ENCODE measurements at places on chromosomes 6 and 20.

- H3K4me3 ChIP-seq: no peak overlapping the region
- no peaks in the 10 kb centered on the region for H3K4me1 ChIP-seq
- H3K36me3 ChIP-seq: no peaks in the 10 kb centered on the region
- no peaks in the 10 kb centered on the region for H3K27me3 ChIP-seq
Observed at GRCh38 chr6:159929819-159930218, 39.0 kb downstream of the MAS1 start.

GRCh38 chr6:35248300-35248699 is 11.2 kb upstream of the ZNF76 start:
- H3K27ac ChIP-seq: no peak overlapping the region
- H3K36me3 ChIP-seq: no peaks in the 10 kb centered on the region
- no peaks in the 10 kb centered on the region for H3K4me1 ChIP-seq
- DNase-seq: no peak
- H3K27me3 ChIP-seq: no peaks in the 10 kb centered on the region

DNA sequence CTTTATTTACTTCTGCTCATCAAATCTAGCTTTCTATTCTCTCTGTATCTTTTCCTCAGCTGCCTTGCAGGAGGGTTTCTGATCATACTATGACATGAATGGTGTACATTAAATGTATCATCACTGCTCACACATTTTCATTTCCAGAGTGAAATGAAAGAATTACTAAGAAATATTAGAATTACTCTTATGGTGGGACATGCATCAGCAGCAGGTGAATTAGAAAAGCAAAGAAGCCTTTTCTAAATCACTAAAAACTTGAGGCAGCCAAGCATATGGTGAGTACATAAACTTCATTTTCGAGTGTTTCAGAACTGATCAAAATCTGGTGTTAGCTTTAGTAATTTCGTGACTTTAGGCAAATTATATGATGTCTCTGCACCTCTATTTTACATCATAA is 23.6 kb downstream of the IL17A start:
- H3K27me3 ChIP-seq: no peaks in the 10 kb centered on the region
- H3K27ac ChIP-seq: no peak overlapping the region
- no peaks in the 10 kb centered on the region for H3K4me1 ChIP-seq
- DNase-seq: no peak

GRCh38 chr6:81098109-81098814 is 654.2 kb downstream of the TENT5A start:
- H3K4me1 ChIP-seq: no peaks in the 10 kb centered on the region
- H3K4me3 ChIP-seq: no peak overlapping the region
- H3K27me3 ChIP-seq: no peaks in the 10 kb centered on the region
- H3K36me3 ChIP-seq: no peaks in the 10 kb centered on the region
- H3K27ac ChIP-seq: no peak overlapping the region

DNA sequence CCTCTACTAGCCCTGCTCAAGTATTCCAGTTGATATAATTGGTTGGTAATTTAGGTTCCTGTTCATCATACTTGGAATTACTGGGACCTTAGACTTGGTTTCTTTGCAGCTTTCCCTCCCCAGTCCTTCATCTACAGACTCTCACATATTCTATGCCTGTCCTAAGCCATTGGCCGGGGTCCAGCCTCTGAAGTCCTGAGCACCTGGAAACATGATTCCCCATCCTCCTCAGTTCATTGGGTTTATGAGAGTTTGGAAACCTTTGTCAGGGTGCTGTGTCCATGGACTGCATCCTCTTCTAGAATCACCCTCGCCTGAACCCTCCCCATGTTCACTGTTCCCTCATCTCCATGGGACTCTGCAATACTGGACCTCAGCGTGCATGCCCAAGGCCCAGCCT is 8.8 kb downstream of the GSTA2 start:
- no peak overlapping the region for H3K4me3 ChIP-seq
- H3K27me3 ChIP-seq: no peaks in the 10 kb centered on the region
- H3K36me3 ChIP-seq: no peaks in the 10 kb centered on the region
- H3K27ac ChIP-seq: no peak overlapping the region
- DNase-seq: no peak

GRCh38 chr6:163254341-163254835 is 160.1 kb upstream of the QKI start:
- H3K4me1 ChIP-seq: no peaks in the 10 kb centered on the region
- no peak overlapping the region for H3K27ac ChIP-seq
- H3K36me3 ChIP-seq: no peaks in the 10 kb centered on the region
- H3K4me3 ChIP-seq: no peak overlapping the region
- DNase-seq: no peak

DNA sequence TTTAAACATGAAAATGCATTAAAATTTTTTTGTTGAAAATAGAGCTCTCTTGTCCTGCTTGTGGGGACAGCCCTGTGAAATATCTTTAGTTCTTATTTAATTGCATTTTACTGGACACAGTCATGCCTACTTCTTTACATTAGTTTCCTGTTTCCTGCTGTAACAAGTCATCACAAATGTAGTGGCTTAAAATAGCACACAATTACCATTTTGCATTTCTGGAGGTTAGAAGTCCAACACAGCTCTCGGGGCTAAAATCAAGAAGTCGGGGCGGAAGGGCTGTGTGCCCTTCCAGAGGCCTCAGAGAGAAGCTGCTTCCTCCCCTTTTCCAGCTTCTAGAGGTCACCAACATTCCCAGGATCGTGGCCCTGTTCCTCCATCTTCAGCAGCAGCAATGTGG is 29.4 kb downstream of the PNLDC1 start:
- no peaks in the 10 kb centered on the region for H3K36me3 ChIP-seq
- H3K4me3 ChIP-seq: no peak overlapping the region
- H3K4me1 ChIP-seq: no peaks in the 10 kb centered on the region
- H3K27ac ChIP-seq: no peak overlapping the region

DNA sequence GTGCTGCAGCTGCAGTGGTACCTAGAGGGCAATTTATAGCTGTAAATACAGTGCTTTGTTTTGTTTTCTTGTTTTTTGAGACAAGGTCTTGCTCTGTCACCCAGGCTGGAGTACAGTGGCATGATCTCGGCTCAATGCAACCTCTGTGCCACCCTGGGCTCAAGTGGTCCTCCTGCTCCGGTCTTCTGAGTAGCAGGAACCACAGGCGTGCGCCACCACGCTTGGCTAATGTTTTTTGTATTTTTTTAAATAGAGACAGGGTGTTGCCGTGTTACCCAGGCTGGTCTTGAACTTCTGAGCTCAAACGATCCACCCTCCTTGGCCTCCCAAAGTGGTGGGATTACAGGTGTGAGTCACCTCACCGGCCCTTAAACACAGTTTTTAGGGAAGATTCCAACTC is 26.8 kb downstream of the CHRNA4 start:
- no peaks in the 10 kb centered on the region for H3K4me1 ChIP-seq
- no peak overlapping the region for H3K4me3 ChIP-seq
- no peaks in the 10 kb centered on the region for H3K27me3 ChIP-seq
- H3K36me3 ChIP-seq: no peaks in the 10 kb centered on the region
- H3K27ac ChIP-seq: no peak overlapping the region

DNA sequence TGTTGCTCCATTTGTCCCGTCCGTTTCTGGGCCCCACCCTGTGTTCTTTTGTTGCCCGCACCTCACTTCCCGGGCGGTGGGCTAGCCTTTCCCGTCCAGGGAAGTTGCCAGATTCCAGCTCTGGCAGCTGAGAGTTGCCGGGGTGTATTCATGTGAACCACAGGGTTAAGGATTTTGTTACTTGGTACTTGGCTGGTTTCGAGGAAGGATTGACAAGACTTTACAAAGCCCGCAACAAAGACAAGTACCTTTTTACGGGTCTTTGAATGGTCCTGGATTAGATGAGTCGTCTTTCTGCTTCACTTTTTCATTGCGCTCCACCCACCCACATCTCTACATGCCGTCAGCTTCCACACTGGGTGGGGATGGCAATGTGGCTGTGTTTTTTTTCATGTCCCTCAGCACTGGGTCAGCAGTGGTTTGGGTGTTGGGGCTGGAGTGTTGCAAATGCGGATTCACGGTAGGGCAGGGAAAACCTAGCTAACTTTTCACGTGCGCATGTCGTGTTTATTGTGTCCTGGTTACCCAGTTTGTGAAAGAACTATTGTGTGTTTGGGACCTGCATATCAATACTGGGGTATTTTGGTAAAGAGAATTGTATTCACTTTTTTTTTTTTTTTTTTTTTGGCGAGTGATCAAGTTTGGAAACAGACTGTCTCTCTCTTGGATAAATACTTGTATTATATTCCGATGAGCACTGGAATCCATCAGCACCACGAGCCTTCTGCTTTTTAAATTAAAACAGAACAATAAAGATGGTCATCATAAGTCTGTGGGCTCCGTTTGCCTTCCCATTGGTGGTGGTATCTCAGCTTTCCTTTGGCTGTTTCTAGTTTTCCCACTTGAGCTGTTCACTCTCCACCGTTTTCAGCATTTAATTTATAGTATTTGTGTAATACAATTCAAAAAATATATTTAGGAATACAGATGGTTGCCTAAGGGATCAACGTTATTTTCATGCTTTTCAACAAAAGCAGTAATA is 1.2 kb downstream of the DUSP22 start:
- no peaks in the 10 kb centered on the region for H3K27me3 ChIP-seq
- H3K4me1 ChIP-seq: no peaks in the 10 kb centered on the region
- DNase-seq: no peak
- no peaks in the 10 kb centered on the region for H3K36me3 ChIP-seq
- H3K27ac ChIP-seq: peak overlapping the region; percentile 96
- H3K4me3 ChIP-seq: peak overlapping the region; percentile 60

DNA sequence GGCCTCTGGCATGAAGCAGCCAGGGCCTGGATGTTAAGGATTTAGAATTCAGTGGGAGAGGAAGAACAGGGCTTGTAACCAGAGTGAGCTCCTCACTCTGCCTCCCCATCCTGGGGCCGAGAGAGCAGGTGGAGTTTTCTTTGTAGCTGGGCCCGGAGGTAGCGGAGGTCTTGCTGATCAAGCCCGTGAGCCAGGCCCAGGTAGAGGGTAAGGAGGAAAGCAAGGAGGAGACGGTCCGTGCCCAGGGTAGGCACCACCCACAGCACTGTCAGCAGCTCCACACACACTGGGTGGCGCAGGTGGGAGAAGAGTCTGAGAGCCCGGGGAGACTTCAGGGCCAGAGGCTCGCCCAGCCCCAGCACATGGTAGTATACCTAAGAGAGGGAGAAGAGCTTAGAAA is 2.1 kb upstream of the PPP1R18 start:
- H3K4me3 ChIP-seq: no peak overlapping the region
- H3K27me3 ChIP-seq: no peaks in the 10 kb centered on the region
- H3K4me1 ChIP-seq: peaks cover 4% of the 10 kb centered on the region
- peak overlapping the region; percentile 97 for H3K27ac ChIP-seq
- no peaks in the 10 kb centered on the region for H3K36me3 ChIP-seq
- DNase-seq: no peak

Measured in prostate gland (tissue), 2 donors.